ENCODE measurements at places on chromosomes 2 and 18. TPM values are rescaled to one million over a fixed set of nuclear protein-coding genes. Genes with fewer than 3 reads are reported as not detected.

ZDBF2 gene
- total RNA-seq = 8.5 TPM

ASB18 gene
- not detected for total RNA-seq

HOXD12 gene
- total RNA-seq = not detected

ADRA2B gene
- total RNA-seq = 3.5 TPM

HOXD3 gene
- total RNA-seq = not detected

TCF7L1 gene
- 2.0 TPM for total RNA-seq

RTTN gene
- 10.2 TPM for total RNA-seq

ALPP gene
- not detected for total RNA-seq

MXD1 gene
- 6.1 TPM for total RNA-seq

RTP5 gene
- total RNA-seq = not detected

ATP6V1C2 gene
- not detected for total RNA-seq

GCKR gene
- total RNA-seq = 3.5 TPM

DCDC2C gene
- not detected for total RNA-seq

CD8B gene
- not detected for total RNA-seq

C2orf80 gene
- total RNA-seq = not detected

COL6A3 gene
- total RNA-seq = 1,351 TPM

CCDC74B gene
- total RNA-seq = 9.6 TPM

GNAL gene
- total RNA-seq = 0.12 TPM

SERPINB7 gene
- total RNA-seq = 4.7 TPM

MYO1B gene
- 88.9 TPM for total RNA-seq

LCLAT1 gene
- total RNA-seq = 9.0 TPM

MROH2A gene
- total RNA-seq = 0.15 TPM

ABHD1 gene
- total RNA-seq = 0.08 TPM

MSTN gene
- not detected for total RNA-seq

RAD51AP2 gene
- total RNA-seq = under 0.01 TPM

EHD3 gene
- 23.1 TPM for total RNA-seq

ALLC gene
- not detected for total RNA-seq

ZNF407 gene
- 12.4 TPM for total RNA-seq

NEUROD1 gene
- total RNA-seq = not detected

SIX2 gene
- 0.47 TPM for total RNA-seq

NT5C1B gene
- total RNA-seq = not detected

B3GNT2 gene
- total RNA-seq = 4.7 TPM

FBXO48 gene
- total RNA-seq = 0.23 TPM

OR6B2 gene
- not detected for total RNA-seq

NEMP2 gene
- total RNA-seq = 2.7 TPM

EIF4E2 gene
- 165 TPM for total RNA-seq

CARF gene
- 3.2 TPM for total RNA-seq
